ENCODE measurements at places on chromosomes 3 and 15.
A peak's percentile ranks its signal among the peaks of the same experiment; 100 is the strongest.

- DNase-seq: no peak
Measured at GRCh38 chr15:85704720-85705429, 89.8 kb downstream of the KLHL25 start.

- no peak for DNase-seq
Measured at GRCh38 chr15:83943849-83944404, 290.0 kb downstream of the ADAMTSL3 start.

DNA sequence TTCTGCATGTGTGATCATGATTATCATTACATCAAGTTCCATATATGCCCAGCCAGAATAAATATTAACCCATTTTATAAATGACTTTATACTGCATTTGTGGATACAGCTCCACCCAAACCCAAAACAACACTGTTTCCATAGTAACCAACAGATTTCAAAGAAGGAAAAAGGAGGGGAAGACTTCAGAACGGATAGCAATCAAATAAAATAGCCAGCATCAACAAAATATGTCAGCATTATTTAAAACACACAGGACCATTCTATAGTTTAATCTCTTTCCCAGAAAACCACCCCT is 114.4 kb downstream of the FOXP1 start:
- no peak for DNase-seq

- no peak for DNase-seq
Measured at GRCh38 chr3:71577011-71577410, 6.5 kb downstream of the FOXP1 start.

GRCh38 chr3:58203541-58203940 is 7.2 kb downstream of the DNASE1L3 start:
- no peak for DNase-seq

DNA sequence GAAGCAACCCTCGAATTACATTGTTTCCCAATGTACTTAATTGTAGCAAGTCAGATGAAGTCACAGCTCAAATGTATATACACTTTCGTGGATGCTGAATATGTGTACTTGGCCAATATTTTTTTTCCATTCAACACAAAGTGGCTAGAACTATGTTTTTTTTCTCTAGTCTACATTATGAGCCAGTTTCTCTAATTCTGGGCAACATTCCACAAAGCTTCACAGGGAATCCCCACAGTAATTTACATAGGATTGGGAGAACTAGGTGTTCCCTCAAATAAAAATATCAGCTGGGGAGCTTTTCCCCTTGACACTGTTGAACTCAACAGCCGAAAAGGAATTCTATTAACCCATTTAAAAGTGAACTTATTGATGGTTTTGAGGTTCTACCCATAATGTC is 493.1 kb downstream of the MECOM start:
- DNase-seq: no peak

GRCh38 chr3:105349684-105350387 is 16.9 kb upstream of the ALCAM start:
- no peak for DNase-seq

DNA sequence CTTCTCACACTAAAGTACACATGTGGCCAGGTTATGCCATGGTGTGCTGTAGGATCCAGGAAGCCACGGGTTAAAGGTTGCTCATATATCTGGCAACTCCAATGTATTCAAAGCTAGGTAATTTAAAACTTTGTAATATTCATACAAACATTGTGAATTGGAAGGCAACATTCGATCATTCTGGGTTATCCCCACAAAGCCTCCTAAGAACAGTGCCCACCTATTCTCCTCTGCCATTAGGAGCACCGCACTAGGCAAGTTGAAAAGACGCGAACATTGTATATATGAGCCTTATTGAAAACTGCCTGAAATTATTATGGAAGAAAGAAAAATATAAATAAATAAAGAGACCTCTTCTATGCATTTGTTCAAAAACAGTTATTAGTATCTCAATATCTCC is 228.2 kb downstream of the IGSF11 start:
- DNase-seq: no peak

- DNase-seq: no peak
Measured at GRCh38 chr3:48552111-48552951, 4.3 kb downstream of the PFKFB4 start.

DNA sequence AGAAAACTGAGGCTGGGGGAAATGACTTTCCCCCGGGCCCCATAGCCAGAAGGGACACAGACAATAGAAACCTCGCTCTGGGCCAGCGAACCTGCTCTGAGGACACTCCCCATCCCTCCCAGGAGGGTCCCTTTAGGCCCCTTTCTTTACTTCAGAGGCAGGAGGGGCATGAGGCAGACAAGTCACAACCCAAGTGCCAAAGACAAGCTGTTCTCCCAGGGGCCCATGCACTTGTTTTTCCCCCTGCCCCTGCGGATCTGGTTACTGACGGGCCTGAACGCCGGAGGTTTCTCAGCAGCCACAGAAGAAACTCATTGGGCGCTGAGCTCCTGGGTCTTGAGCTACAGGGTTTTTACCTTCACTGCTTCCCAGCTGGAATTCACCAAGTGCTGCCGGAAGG is 9.8 kb downstream of the PGPEP1L start:
- no peak for DNase-seq

DNA sequence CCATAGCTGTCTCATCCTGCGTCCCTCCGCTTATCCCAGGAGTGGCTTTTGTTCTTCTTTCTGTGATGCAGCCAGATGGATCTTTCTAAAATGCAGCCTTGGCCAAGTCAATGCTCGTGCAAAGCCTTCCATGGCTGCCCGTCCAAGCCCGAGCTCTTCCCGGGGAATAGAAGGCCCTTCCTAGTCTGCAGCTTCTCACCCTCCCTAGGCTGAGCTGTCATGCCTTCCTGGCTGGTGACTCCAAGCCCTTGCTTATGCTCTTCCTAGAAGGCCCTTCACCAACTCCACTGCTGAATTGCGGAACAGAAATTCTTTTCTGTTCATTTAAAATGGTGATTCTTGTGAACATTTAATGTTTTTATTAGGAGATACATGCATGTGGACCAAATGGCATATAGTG is 95.9 kb downstream of the SMAD6 start:
- DNase-seq: no peak

DNA sequence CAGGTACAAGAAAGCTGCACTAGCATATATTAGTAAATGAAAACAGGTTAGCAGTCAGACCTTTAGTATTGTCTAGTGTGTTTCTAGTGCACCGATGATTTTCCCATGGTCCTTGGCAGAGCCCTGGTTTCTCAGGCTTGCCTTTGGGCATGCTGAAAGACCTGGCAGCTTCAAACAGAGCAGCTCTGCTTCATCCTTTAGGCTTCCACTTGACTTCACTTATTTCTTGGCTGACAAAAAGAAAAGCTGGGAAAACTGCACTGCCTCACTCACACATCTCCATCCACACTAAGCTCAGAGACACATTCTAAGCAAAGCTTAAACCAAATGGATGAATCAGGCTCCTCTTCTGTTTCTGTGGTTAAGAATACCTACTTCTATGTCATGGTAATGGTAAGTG is 374.8 kb upstream of the PDZRN3 start:
- no peak for DNase-seq

DNA sequence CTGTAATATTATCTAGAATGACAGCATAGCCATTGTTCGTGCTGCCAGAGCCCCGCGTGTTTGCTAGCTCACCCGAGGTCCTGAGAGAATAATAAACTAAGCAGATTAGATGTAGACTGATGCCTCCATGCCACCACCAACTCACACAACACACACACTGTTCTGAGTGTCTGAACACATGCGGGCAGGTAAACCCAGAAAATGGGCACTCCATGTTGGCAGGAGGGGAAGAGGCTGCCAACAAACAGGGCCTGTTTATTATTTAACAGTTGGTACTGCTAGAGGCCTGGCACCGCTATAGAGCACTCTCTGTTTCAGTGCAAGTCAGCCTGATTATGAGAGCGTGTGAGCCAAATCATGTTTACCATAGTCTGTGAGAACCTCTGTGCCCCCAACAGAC is 299.0 kb downstream of the ZBTB20 start:
- no peak for DNase-seq

DNA sequence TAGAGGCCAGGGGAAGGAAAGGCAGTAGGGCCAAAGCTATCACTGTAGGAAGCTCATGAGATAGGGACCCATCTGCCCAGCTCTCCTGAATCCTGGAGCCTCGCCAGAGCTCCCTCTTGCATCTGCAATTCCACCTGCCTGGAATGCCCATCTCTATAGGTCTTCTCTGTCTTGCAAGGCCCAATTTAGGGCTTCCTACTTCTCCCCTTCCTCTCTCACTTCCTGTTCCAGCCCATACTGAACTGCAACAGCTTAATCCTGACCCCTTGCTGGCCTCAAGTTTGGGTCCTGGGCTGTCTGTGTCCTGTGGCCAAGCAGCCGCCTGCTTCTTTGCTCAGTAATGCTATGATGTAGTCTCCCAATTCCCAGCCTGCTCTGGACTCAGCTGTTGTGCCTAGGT is 3.6 kb upstream of the PTPN23 start:
- no peak for DNase-seq

GRCh38 chr3:45546126-45546620 is 48.4 kb upstream of the LIMD1 start:
- no peak for DNase-seq

- no peak for DNase-seq
Measured at GRCh38 chr3:20736287-20736852, 550.4 kb upstream of the SGO1 start.

- DNase-seq: peak; percentile 43
Measured at GRCh38 chr15:60695713-60696522, 217.0 kb upstream of the ICE2 start.

DNA sequence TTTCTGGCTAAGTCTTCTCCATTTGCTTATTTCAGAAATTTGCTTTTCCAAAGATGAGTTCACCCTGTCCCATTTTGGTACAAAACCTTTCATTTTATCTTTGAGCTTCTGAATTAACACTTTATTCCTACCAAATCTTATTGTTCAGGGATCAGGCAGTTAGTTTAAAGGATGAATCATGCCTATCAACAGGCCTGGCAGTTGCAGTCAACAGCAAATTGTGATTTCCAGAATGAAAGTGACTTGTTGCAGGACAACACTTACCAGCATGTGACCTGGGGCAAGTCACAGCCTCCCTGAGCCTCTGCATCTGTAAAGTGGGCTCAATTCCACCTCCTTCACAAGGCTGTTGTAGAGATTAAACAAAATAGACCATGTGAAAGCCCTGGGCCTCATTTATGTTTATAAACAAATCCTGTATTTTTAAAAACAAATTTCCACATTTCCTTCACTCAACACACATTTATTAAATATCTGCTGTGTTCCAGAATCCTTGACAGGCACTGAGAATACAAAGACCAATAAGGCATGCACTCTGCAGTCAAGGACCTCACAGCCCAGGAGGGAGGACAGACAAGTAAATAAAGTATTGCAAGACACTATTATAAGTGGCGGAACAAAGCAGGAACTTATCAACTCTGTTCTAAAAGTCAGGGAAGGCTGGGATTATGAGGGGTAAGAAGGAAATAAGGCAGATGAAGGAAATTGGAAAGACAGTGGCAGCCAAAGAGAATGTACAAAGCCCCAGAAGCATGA is 359.1 kb upstream of the IL12A start:
- no peak for DNase-seq

DNA sequence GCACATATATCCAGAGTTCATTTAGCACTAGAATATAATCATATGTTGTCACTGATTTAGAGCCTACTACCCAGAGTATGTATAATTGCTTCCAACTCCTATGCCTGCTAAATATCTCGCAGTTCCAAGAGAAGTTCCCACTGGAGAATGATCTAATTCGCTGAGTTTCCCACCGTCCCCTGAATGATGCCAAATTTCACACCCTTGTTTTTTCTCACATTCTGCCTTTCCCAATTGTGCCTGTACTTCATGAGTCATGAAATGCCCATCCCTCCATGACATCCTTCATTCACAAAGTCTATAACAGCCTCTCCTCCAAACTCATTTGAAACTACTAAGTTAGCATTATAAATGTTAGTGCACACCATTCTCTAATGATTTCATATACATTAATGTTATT is 177.2 kb downstream of the CBLB start:
- no peak for DNase-seq

DNA sequence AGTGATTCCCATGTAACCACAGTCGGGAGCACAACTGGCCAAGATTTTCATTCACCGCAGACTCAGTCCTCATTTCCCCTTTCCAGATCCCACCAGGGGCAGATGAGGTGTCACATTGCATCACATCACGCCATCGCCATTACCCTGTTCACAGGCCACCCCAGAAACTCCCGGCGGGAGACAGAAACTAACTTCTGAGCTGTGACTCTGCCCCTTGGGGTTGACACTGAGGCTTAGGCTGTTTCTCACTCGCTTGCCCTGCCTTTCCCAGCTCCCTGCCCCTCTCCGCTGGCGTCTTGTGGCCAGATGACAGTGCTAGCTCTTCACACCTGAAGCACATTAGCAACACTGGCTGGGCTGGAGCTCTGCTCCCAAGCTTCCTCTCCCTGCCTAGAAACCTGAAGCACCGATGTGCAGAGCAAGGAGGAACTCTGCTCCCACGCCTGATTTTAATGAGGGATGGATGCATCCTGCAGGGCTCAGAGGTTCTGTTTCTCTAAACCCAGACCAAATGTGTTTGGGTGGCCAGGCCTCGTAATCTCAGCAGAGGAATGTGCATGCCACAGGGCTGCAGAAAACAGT is 88.8 kb upstream of the CTDSPL start:
- DNase-seq: no peak

DNA sequence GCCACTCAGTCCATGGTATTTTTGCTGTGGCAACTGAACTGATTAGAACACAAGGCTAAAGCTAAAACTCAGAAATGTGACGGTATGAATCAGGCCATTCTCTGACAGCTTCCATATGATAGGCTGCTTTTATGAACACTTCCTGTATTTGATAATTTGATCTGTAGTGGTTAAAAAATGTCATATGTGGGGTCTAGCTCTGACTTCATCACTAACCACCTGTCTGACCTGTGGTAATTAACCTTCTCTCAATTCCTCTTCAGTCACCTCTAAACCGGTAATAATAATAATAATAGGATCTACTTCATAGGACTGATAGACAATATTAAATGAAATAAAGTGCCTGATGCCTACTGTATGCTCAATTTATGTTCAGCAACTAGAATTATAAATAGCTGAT is 223.2 kb downstream of the MBNL1 start:
- no peak for DNase-seq

GRCh38 chr3:124420392-124420791 is 309.9 kb upstream of the UMPS start:
- DNase-seq: no peak

DNA sequence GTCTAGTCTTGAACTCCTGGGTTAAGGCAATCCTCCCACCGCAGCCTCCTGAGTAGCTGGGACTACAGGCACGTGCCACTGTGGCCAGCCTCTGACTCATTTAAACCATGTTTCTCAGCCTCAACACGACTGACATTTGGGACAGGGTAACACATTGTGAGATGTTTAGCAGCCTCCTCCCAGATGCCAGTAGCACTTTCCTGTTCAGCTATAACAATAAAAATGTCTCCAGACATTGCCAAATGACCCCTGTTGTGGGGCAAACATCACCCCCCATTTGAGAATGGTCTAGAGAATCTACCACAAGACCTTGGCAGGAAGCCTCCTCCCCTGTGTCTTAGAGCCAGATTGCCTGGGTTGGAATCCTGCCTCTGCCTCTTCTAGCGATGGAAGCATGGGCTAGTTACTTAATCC is 8.4 kb downstream of the TMEM40 start:
- DNase-seq: peak; percentile 12
